ENCODE measurements at places on chromosomes 12 and 14. TPM values are rescaled to one million over a fixed set of nuclear protein-coding genes. Genes with fewer than 3 reads are reported as not detected.

The ESRRB gene
- total RNA-seq = 0.27 TPM

The SETD3 gene
- total RNA-seq = 52.6 TPM

The AVPR1A gene
- 0.98 TPM for total RNA-seq

The FAM90A1 gene
- 0.50 TPM for total RNA-seq

The EPYC gene
- not detected for total RNA-seq

The MSI1 gene
- 1.4 TPM for total RNA-seq

The DPPA3 gene
- not detected for total RNA-seq

The KRT6B gene
- total RNA-seq = 5.6 TPM

The ADCY6 gene
- 39.0 TPM for total RNA-seq

The RHEBL1 gene
- 2.0 TPM for total RNA-seq

The AKAP5 gene
- 1.7 TPM for total RNA-seq

The ARL1 gene
- 134 TPM for total RNA-seq

The RTRAF gene
- total RNA-seq = 166 TPM

The C1RL gene
- total RNA-seq = 43.4 TPM

The TEX22 gene
- total RNA-seq = 2.8 TPM

The KLRF1 gene
- total RNA-seq = not detected

The ABCB9 gene
- 26.5 TPM for total RNA-seq

The PPP1R3E gene
- total RNA-seq = 12.8 TPM

The CPNE6 gene
- not detected for total RNA-seq

The TSPAN11 gene
- not detected for total RNA-seq

The SLCO1A2 gene
- not detected for total RNA-seq

The COPZ1 gene
- total RNA-seq = 173 TPM

The USP44 gene
- 13.3 TPM for total RNA-seq

The DEGS2 gene
- 2.5 TPM for total RNA-seq

The CLEC4E gene
- total RNA-seq = not detected

The KRT2 gene
- total RNA-seq = not detected

The OVCH1 gene
- total RNA-seq = not detected

The RBM25 gene
- total RNA-seq = 87.5 TPM

The GRIN2B gene
- total RNA-seq = 0.05 TPM

The CLSTN3 gene
- total RNA-seq = 37.5 TPM

The KCNK13 gene
- total RNA-seq = not detected

The PDE6H gene
- not detected for total RNA-seq

The BCL2L14 gene
- 5.5 TPM for total RNA-seq

The NEMP1 gene
- 63.2 TPM for total RNA-seq

The RFLNA gene
- not detected for total RNA-seq

The UBC gene
- total RNA-seq = 1,247 TPM

The PYGL gene
- 39.5 TPM for total RNA-seq

The B4GALNT1 gene
- total RNA-seq = 8.1 TPM

The MANSC4 gene
- not detected for total RNA-seq

The SLC6A15 gene
- not detected for total RNA-seq

The SBNO1 gene
- 60.8 TPM for total RNA-seq

The AICDA gene
- total RNA-seq = not detected

The HOXC6 gene
- total RNA-seq = 1.2 TPM

The SLC4A8 gene
- total RNA-seq = 1.1 TPM

The MIA2 gene
- 49.1 TPM for total RNA-seq

The LRP1-AS gene
- not detected for total RNA-seq

The C14orf132 gene
- 2.6 TPM for total RNA-seq

The CMA1 gene
- total RNA-seq = not detected

The SVOP gene
- total RNA-seq = not detected

The PTHLH gene
- total RNA-seq = 1.3 TPM

The IAPP gene
- not detected for total RNA-seq

The IL22 gene
- total RNA-seq = not detected

The AQP2 gene
- not detected for total RNA-seq

The ADAM21 gene
- 0.17 TPM for total RNA-seq
